Amniotic stem cell (primary cell): ENCODE measurements at places on chromosomes 4 and X.

- no peak for DNase-seq
Observed at GRCh38 chr4:48259748-48260147, 9.9 kb downstream of the TEC start.

GRCh38 chrX:135003876-135004623 lies 13.3 kb downstream of the SMIM10 start:
- peak; percentile 81 for DNase-seq

GRCh38 chr4:78528327-78528726 lies 23.2 kb upstream of the ANXA3 start:
- no peak for DNase-seq

DNA sequence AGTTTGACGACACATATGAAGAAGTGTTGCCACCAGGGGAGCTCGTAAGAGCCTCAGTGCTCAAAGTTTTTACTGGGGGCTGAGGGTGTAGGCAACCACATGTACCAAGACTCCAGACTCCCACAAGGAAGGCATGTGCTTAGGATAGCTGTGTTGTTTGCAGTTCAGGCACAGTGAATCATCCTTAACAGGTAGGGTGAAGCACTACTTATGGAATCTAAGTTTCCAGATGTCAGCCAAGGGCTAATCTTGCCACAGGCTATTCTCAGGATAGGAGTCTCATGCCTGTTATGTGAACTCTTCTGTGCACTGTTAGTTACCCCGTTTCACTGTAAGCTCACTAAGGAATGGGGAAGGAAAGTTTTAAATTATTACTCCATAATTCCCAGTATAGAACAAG lies 202.6 kb downstream of the TMA16 start:
- no peak for DNase-seq

GRCh38 chr4:89166971-89167475 lies 55.7 kb downstream of the TIGD2 start:
- no peak for DNase-seq

DNA sequence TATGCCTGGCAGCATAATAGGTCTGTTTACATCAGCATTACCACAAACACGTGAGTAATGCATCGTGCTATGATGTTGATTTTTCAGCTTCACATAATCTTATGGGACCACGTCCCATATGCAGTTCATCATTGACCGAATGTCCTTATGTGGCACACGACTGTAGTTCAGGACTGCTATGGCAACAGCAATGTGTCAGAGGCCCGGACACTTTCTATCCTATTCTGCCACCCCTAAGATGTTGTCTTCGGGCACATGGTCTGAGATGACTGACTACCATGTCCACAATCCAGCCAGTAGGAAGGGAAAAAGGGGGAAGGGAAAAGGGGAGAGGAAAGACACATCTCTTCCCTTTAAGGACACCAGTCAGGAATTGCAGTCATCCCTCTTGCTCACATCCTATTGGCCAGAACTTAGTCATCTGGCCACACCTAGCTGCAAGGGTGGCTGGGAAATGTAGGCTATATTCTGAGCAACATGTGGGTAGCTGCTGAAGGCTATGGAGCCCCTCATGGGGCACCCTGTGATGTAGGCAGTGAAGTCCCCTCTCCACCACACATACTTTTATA lies 196.0 kb upstream of the RBPJ start:
- no peak for DNase-seq

GRCh38 chr4:71209161-71209560 lies 129.7 kb upstream of the SLC4A4 start:
- DNase-seq, result peak; percentile 33

DNA sequence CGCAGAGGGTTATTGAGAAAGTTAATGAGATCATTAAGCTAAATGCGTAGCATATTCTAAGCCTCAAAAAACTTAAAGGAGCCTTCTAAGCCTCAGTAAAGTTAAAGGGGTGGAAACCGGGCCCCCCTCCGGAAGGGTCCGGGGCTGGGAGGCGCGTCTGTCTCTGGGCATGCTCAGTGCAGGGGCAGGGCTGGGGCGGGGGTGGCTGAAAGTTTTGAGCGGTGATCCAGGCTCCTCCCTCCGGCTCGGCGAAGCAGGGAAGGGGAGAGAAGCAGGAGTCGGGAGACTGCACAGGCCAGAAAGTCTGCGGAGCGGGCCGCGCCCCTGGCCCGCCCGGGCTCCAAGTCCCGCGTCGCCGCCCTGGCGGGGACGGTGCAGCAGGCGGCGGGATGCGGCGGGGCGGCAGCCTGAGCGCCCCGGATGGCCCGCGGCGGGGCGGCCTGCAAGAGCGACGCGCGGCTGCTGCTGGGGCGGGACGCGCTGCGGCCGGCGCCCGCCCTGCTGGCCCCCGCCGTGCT lies at the start of gene EVC:
Gene EVC, plus strand, starts transcription at position 241 of the 518 bp plus-strand sequence. Its CDS starts 180 bp downstream, at position 421.
- DNase-seq, result peak; percentile 68

GRCh38 chr4:156799121-156799589 lies 172.4 kb downstream of the PDGFC start:
- no peak for DNase-seq

DNA sequence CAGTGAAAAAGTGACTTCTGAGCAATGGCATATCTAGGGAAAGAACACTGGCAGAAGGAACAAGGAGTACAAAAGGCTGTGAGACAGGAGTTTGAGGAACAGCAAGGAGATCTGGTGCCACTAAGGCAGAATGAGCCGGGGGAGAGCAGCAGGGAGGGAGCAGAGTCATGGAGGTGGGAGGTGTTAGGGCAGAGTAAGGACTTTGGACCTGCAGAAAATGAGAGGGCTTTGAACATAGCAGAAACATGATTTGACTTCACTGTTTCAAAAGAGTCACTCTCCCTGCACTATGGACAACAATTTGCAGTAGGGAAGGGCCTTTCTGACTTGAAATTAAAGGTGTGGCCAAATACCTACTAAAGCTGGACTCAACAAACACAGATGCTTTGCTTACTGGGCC lies 356.2 kb downstream of the ADGRL3 start:
- no peak for DNase-seq

GRCh38 chr4:87093443-87094123 lies 126.8 kb downstream of the KLHL8 start:
- DNase-seq, result no peak

DNA sequence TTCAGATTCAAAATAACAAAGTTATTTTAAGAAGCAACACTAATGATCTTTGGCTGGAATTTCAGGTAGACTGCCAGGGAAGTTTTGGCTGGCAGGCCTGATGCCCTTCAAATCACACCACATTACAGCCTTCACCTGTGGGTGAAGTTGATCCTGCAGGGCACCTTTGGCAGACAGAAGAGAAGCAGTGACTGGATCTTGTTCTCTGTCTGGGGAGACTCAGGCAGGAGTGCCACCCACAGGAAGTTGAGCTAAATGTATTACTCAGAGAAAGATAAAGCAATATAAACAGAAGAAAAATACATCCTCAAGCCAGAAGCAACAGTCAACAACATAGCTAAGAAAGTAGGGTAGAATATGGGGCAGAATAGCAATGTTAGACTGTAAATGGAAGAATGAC lies 12.8 kb upstream of the CFAP299 start:
- DNase-seq, result no peak

GRCh38 chrX:16804923-16805464 lies 18.7 kb downstream of the TXLNG start:
- no peak for DNase-seq

GRCh38 chr4:151313306-151314009 lies 11.9 kb downstream of the SH3D19 start:
- DNase-seq, result no peak

- no peak for DNase-seq
Observed at GRCh38 chrX:129908636-129909035, 2.7 kb downstream of the UTP14A start.

DNA sequence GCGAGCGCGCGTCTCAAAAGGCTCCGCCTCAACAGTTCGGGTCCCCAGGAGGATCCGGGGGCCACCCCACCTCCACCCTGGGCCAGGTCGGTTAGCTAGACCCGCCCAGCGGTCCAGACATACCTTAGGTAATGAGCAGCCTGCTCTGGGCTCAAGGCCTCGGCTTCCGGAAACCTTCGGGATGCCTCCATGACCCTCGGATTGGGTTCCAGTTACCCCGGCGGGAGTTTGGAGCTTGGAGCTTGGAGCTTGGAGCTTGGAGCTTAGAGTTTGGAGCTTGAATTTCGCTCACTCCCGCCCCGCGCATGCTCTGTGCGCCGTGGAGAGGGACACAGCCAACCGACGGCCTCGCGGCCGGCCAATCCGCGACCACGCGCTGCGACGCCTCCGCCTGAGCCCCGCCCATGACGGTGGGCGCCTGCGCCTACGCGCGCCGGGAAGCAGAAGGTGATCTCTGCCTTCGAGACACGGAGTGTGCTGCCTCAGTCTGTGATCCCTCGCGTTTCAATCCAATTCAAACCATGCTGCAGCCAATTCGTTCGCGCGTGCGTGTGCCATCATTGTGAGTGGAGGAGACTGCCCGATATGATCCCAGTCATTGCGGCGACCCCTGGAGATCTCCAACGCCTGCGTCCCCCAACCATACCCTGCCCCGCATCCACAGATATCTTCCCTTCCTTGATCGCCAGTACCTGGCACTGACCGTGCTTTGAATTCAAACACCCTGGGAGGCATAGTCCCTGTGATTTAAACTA lies at the start of gene ERCC6L:
Gene ERCC6L, minus strand, starts transcription at position 307 of the 755 bp plus-strand sequence. Its CDS starts 116 bp downstream, at position 191.
- DNase-seq, result peak; percentile 25

DNA sequence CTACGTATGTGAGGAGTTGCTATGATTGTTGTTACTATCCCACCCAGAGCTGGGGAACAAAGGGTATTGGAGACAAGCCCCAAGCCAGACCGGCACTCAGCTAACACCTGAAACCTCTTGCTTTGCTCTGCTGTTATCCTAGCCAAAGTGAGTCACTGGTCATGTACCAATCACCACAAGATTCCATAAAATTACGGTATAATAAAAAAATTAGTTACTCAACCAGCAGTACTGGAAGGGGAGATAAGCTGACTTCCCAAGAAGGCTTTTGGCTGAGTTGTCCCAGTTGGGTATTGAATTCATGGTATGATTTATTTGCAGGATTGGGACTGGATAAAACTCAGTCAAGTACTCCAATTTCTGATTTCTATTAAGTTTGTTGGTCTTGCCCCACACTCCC lies 5.3 kb downstream of the EDA2R start:
- DNase-seq, result peak; percentile 15

DNA sequence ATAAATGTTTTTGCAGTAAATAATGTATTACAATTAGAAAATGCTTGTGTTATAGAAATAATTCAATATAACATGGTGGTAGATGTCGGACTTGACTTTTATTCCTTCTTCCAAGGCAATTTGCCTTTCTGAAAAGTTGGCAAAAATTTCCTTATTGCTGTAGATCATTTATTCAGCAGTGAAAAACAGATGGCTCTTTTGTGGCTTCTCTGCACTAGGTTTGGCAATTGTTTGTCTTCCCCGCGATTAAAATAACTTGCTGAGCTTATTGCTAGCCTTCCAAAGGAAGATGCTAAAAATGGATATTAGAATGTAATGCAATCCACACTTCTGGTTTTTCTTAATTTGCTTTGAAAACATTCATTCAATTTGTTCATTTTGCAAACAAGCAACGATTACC lies 1977.9 kb upstream of the ADGRL3 start:
- DNase-seq, result no peak

DNA sequence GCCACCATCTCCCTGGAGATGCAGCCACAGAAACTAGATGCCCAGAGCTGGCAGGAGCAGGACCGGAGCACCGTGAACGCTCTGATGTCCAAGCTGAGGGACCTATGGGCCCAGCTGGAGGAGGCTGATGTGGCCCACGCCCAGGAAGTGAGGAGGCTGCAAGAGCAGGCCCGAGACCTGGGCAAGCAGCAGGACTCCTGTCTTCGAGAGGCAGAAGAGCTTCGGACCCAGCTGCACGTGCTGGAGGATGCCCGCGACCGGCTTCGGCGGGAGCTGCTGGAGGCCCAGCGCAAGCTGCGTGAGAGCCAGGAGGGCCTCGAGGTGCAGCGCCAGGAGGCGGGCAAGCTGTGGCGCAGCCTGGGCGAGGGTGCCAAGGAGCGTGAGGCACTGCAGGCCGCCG lies 14.2 kb downstream of the SMIM10L2A start:
- DNase-seq, result no peak

- DNase-seq, result no peak
Observed at GRCh38 chr4:5118091-5118786, 67.0 kb downstream of the STK32B start.

- DNase-seq, result no peak
Observed at GRCh38 chr4:139774759-139775487, 109.3 kb downstream of the MGST2 start.

- DNase-seq, result no peak
Observed at GRCh38 chr4:155908187-155909139, 5.0 kb downstream of the TDO2 start.

- no peak for DNase-seq
Observed at GRCh38 chrX:96689991-96690390, 5.3 kb downstream of the DIAPH2 start.

- DNase-seq, result no peak
Observed at GRCh38 chr4:153345012-153345981, 809 bp downstream of the MND1 start.

GRCh38 chrX:18448416-18448815 lies 23.0 kb downstream of the CDKL5 start:
- no peak for DNase-seq

DNA sequence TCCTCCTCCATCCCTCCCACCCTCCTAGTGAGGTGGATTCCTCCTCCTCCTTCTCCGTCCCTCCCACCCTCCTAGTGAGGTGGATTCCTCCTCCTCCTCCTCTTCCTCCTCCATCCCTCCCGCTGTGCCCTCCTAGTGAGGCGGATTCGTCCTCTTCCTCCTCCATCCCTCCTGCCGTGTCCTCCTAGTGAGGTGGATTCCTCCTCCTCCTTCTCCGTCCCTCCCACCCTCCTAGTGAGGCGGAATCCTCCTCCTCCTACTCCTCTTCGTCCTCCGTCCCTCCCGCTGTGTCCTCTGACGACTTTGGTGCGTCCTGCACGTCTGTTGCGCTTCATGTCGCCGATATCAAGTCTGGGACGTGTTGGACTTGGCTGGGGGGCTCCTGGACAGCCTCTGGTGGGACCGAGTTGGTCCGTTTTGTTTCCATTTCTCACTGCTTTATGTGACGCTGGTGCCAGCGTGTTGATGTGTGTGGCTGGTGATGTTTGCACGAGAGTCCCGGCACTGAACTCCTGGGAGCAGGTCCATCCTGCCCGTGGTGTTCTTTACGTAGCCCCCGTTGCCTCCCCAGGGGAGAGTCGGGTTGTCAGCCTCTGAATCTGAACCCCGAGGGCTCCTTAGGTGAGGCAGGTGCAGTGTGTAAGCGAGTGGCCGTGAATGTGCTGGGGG lies 5.4 kb downstream of the AKAP17A start:
- no peak for DNase-seq

- no peak for DNase-seq
Observed at GRCh38 chr4:161919442-161920220, 244.2 kb downstream of the FSTL5 start.
